NCI-H187 treated with DMSO at 0.1 percent for 48 hours (cell line): ENCODE measurements at places on chromosomes 3 and 15.

GRCh38 chr15:26504009-26504408 is 268.9 kb downstream of the GABRB3 start:
- no peak for DNase-seq

- DNase-seq: no peak
Observed at GRCh38 chr15:31456354-31457060, 129.9 kb downstream of the KLF13 start.

DNA sequence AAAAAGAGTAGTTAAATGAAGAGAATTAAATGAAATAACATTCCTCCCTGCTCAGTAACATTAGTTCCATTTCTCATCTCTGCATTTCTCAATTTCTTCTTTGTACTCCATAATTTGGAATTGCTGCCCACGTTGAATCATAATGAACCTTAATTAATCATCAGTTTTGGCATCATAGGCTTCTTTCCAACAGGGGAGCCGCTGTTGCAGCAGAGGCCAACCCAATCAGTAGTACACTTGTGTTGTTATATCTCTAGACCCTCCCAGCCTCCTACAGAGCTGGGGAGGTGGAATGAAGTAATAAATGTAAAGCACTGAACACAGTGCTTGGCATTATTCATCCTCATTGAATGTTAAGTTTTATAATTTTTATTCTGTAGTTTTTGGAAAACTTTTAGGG is 240.7 kb downstream of the CHST2 start:
- no peak for DNase-seq

DNA sequence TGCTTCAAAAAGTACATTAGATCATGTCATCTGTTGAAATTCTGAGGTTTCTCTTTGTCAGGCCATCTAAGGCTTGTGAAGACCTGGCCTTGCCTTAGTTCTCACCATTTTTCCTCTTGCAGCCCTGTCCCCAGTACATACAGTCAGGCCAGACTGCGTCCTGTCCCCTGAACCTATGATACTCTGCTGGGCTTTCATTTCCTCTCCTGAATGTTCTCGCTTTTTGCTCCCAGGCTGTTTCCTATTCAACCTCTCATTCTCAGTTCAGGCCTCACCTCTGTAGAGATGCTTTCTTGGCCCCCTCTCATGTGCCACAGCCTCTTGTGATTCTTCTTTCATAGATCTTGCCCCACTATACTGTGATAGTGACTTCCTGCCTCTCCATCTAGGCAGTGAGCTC is 648.8 kb upstream of the KCNMB2 start:
- DNase-seq: no peak

- no peak for DNase-seq
Observed at GRCh38 chr3:74575857-74576256, 38.6 kb downstream of the CNTN3 start.

- DNase-seq: no peak
Observed at GRCh38 chr15:66008940-66009562, 139.8 kb downstream of the RAB11A start.

DNA sequence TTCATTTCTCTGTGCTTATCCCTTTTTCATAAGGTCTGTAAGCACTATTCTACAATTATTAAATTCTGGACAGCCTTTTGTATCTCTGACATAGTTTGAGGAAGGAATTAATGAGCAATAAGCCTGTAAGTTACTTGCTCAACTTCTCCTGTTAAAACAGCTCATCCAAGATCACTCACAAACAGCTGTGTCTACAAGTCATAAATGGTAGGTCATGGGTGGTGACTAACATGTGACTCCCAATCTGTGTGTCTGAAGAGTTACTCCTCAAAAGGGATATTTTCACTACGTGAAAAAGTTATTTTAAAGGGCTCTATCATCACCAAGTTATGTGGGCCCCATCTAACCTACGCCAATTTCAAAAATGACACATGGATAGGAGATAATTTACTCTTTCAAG is 145.2 kb upstream of the CBLB start:
- DNase-seq: no peak

- DNase-seq: no peak
Observed at GRCh38 chr15:48556159-48556897, 89.2 kb downstream of the FBN1 start.

DNA sequence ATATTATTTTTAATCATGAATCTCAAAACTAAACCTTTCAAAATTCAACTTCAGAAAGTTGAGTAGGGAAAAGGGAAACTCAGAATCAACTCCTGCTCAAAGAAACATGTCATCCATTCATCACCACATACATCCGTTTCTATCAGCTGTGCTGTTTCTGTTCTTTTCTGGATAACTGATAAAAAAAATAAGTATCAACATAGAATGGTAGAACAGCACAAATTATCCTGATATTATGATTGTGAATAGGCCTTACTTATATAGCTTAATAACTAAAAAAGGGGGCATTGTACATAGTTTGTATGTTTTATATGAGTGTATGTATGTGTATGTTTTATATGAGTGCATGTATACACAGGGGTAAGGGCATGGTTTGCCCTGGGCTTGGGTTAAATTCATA is 3.1 kb downstream of the TM4SF1 start:
- no peak for DNase-seq

- DNase-seq: no peak
Observed at GRCh38 chr15:80785335-80785734, 6.2 kb downstream of the CEMIP start.

- no peak for DNase-seq
Observed at GRCh38 chr3:141326123-141326522, 42.2 kb upstream of the ZBTB38 start.

DNA sequence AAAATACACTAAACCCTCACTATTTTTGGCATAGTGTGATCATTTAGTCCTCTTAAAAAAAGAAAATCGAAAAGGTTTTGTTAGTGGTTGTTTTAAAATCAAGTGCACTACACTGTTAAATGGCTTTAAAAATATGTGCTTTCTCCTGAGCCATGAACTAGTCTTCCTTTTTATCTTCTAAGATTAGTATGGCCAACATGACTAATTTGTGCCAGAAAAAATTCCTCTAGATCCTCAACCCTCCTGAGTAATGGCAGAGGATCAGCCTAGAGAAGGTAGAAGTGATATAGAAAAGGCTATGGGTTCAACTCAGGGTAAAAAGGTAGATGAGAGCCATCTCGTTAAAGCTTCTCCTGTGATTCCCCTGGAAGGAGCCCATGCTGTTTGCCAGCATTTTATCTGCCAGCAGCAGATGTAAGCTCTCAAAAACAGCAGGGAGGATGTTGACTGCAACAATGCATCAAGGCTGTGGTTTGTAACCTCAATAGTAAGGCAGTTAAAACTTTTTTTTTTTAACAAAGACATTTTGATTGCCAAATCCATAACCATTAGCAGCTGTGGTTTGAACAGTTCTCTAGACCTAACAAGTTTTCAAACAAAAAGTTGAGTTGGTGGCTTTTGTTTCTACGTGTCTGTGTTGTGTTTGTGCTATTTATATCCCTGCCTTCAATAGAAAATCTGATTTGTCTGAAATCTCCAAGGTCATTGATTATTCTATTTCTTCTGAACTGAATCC is 30.2 kb upstream of the ZNF609 start:
- peak; percentile 26 for DNase-seq

DNA sequence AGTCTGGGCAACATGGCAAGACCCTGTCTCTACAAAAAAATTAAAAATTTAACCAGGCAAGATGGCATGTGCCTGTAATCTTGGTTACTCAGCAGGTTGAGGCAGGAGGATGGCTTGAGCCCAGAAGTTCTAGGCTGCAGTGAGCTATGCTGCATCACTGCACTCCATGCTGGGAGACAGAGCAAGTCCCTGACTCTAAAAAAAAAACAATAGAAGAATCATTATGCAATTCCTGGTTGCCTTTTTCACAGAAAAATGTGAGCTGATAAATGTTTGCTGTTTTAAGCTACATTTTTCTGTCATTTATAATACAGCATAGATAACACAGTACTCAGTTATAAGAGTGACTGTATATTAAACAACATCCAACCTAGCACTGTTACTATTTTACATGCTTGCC is 148.8 kb downstream of the SCAPER start:
- no peak for DNase-seq

DNA sequence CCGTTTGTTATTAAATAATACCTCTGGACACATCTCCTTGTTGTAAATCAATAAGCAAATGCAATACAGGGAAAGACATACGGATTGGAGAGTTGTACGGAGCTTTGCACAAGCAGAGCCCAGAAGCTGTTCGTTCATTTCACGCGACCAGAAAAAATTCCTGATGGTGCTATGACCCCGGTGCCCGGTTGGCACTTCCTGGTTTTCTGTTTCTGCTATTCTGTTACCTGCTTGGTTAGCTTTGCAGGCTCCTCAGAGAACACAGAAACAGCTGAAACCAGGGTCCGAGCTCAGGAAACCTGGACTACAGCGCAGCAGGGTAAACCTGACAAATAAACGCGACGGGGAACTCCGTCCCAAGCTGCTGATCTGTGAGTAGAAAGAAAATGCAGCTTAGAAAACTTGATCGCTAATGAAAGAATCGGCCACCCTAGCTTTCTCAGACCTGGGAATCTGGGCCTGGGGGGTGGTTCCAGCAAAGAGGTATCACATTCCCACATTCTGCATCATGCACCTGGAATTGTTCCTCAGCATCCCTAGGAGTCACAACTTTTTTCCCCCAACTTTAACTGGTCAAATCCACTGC is 845 bp downstream of the CNTN3 start:
- DNase-seq: no peak

DNA sequence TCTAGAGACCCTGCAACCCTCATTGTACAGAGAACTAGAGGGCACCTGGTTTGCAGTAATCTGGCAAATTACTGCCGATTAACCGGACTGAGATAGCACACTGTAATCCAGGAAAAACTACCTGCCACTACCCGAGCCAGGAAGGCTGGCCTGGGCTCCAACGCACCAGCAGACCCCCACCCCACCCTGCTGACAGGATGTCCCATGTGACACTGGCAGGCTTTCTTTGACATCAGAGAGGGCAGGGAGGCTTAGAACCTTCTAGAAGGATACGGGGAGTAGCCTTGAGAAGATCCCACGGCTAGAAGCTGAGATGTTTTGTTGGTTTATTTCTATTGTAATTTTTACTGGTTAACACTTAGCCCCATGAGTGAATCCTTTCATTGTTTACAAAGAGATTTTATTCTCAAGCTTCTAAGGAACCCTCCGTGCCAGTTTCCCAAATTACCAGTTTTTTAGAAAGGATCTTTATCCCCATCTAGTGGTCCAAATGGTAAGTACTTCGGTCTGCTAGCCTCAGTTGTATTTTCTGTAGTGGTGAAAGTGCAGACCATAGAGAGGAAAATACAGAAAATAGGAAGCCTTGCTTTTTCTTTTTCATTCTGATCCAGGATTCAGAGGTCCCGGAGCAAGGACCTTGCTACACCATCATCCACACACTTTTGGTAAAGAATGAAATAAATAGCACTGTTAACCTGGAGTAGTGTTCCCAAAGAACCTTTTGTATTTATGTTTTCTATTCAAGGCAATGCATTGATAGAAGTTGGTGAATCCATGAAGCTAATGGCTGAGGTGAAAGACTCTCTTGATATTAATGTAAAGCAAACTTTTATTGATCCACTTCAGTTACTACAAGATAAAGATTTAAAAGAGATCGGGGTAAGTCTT is 81.9 kb upstream of the ADAMTSL3 start:
- no peak for DNase-seq

- DNase-seq: no peak
Observed at GRCh38 chr3:10248984-10249748, 907 bp downstream of the TATDN2 start.

GRCh38 chr3:114408736-114409670 is 115.2 kb downstream of the TIGIT start:
- peak; percentile 81 for DNase-seq

DNA sequence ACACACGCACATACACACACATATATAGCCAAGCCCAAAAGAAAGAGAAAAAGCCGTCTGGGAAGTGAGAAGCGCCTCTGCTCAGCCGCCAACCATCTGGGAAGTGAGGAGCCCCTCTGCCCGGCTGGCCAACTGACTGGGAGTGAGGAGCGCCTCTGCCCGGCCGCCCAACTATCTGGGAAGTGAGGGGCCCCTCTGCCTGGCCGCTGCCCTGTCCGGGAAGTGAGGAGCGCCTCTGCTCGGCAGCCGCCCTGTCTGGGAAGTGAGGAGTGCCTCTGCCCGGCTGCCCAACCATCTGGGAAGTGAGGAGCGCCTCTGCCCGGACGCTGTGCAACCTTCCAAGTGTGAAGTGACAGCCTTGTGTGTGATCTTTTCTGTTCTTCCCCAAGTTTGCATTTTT is 49.2 kb downstream of the FHIT start:
- no peak for DNase-seq

DNA sequence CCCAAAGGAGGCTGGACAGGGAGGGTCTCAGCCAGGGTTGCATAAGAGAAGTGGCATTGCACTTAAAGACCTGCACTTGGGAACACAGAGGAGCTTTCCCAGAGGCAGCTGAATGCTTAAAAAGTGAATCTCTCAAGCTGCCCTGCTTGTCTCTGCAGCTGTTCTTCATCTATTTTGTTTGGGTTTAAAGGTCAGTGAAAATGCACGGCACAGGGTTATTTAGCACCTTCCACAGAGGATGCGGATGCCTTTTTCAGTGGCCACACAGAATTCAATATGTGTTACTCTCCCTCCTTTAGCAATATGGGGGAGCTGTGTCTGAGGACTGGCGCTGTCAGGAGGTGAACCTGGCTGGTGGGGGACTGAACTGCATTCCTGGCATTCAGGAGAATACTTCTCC is 22.7 kb upstream of the CTNNB1 start:
- DNase-seq: no peak

- no peak for DNase-seq
Observed at GRCh38 chr3:160765211-160765610, 9.2 kb downstream of the PPM1L start.

- DNase-seq: no peak
Observed at GRCh38 chr15:78272776-78273175, 8.4 kb downstream of the DNAJA4 start.

GRCh38 chr3:10772271-10773161 is 43.5 kb upstream of the SLC6A11 start:
- no peak for DNase-seq

DNA sequence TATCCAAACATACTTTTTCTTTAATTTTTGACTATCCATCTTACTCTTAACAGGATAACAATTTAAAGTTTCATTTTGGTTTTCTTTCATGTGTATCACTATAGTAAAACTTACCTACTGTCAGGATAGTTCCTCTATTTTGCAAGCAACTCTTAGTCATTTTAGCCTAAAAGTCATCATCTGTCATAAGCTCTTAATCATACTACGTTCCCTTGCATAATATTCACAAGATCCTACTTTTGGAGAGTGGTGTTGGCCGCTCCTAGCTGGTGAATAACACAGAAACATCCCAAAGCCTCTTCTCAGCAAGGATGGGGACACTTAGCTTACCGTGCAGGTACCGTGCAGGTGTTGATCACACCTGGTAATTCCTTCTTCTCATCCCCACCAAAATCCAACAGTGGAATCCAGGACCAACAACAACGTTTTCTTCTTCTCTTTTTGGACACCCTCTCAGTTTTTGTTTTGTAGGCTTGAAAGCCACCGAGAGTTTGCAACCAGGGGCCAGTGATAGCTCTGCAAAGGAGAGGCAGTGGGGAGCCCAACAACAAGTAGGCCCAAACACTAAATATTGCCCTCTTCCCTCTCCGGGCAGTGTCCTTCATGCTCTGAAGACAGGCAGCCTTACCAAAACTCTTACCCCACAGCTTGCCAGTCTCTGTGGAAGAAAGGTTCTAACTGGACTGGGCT is 433 bp downstream of the FILIP1L start:
- DNase-seq: no peak

- DNase-seq: no peak
Observed at GRCh38 chr3:113279686-113280085, 68.3 kb downstream of the BOC start.

- DNase-seq: no peak
Observed at GRCh38 chr3:97699889-97700288, 64.7 kb upstream of the ARL6 start.

GRCh38 chr3:113678773-113679172 is 17.7 kb downstream of the USF3 start:
- no peak for DNase-seq

- no peak for DNase-seq
Observed at GRCh38 chr3:34377961-34378360, 579.5 kb downstream of the PDCD6IP start.
